ENCODE measurements at places on chromosomes 5 and 9.

DNA sequence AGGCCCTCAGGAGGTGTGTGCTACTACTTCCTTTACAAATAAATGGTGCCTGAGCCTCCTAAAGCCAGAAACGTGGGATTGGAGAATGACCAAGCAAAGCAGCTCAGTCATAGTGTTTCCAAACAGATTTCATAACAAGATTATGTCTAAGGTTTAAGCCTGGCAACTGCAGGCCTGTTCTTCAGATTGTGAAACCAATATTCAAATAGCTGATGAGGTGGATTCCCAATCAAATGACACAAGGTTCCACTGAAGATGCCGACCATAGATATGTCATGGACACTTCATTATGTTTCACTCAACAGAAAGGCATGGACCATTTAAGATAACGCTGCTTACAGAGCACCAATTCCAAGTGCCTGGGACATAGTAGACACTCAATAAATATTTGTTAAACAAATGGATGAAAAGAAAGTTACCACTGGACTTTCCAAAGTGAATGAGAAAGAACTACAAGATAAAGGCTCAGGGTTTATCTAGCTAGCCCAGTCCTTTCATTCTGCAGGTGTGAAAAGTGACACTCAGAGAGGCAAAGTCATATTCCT lies 189.5 kb downstream of the ACTL7B start:
- no peak for DNase-seq

DNA sequence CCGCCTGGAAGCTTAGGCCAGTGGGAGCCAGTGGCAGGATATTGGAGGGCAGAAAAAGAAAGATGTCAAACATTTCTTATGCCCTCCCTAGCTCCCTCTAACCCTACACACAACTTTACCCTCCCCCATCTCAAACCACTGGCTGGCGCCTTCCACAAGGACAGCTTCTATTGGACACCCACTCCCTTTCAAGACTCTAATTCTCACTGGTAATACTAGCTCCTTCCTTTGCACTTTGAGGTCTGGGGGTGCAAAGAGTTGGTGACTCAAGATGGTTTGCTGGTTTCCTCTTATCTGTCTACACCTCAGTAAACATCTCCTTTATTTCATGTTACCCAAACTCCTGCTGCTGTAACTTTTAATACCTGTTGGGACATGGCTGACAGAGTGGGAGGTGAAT lies 11.6 kb upstream of the ITGA1 start:
- DNase-seq, result no peak

DNA sequence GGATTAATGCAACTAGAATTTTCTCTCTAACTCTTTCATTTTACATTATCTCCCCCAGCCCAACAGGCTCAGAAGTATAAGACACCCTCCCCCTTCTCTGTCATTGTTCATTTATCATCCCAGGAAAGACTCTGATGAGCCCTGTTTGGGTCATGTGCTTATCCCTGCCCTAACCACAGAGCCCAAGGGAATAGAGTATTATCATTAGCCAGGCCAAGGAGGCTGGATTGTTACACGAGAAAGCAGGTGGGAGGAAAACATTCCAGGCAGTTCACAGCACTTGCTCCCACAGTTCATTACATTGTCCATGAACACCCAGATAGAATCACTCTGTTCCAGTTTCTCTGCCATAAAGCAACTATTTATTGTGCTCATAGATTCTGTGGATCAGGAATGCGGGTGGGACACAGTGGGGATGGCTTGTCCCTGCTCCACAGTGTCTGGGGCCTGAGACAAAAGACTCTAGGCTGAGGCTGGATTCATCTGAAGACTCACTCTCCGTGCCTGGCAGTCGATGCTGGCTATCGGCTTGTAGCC lies 59.5 kb upstream of the TMEM215 start:
- DNase-seq, result no peak

DNA sequence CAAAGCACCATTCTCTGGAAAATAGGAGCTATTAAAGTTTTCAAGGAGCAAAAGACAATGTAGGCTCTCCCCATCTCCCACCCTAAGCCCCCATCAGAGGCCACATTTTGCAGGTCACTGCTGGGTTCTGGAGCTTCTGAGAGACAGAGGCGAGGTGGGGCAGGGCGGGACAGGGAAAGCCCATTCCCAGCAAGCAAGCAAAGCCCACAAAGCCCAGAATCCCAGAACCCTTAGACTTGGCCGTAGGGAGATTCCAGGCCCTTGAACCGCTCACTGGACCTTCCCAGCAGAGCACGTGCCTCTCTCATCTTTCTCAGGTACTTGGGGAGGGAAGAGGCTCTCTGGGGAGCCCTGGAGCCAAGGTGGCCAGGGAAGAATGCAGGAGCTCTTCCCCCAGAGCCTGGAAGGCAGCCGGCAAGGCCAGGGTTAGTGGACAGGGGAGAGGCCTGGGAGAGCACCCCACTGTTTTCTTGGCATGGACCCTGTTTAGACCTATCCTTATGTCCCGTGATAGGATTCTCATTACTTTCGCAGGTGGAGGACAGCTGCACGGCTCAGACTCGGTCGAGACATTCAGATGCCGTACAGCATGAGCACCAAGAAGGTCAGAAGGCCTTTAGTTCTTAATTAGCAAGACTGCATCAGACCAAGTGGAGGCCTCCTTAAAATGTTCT lies 52.4 kb downstream of the ZNF354C start:
- peak; percentile 7 for DNase-seq

- peak; percentile 67 for DNase-seq
Observed at GRCh38 chr5:134111741-134112647, 2.5 kb upstream of the TCF7 start.

GRCh38 chr9:35891646-35892045 lies 14.4 kb upstream of the HRCT1 start:
- DNase-seq, result no peak

GRCh38 chr9:76451234-76451633 lies 7.7 kb upstream of the GCNT1 start:
- DNase-seq, result no peak

GRCh38 chr9:134239130-134239903 lies 75.0 kb upstream of the RNU6ATAC start:
- no peak for DNase-seq

DNA sequence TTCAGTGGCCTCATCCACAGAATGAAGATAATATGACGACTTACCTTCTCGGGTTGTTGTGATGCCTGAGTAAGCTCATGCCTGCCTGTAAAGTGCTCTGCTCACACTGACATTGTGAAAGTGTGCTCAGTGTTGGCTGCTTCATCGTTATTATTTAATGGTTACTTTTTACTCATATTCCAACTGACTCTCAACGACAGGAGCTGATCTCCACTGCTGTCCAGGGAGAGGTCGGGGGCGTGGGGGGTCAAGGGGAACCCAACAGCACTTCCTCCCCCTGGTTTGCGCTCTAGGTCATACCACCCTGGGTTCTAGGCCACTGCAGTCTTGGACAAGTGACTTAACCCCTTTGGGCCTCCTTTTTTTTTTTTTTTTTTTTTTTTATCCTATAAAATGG lies 52.9 kb upstream of the ANGPTL2 start:
- no peak for DNase-seq

- no peak for DNase-seq
Observed at GRCh38 chr5:127839496-127840197, 136.5 kb downstream of the CCDC192 start.

DNA sequence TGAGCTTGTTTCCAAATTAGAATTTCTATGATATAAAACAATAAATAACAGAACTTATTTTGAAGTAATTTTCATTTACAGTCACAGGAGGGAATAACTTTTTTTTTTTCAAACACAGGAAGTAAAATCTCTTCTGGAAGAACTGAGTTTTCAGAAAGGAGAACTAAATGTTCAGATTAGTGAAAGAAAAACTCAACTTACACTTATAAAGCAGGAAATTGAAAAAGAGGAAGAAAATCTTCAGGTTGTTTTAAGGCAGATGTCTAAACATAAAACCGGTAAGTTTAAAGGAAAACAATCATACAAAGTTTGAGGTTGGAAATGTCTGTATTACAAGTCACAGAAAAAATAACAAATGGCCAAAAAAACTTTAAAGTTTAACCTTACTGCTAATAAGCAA lies 41.6 kb downstream of the RAB14 start:
- DNase-seq, result no peak

DNA sequence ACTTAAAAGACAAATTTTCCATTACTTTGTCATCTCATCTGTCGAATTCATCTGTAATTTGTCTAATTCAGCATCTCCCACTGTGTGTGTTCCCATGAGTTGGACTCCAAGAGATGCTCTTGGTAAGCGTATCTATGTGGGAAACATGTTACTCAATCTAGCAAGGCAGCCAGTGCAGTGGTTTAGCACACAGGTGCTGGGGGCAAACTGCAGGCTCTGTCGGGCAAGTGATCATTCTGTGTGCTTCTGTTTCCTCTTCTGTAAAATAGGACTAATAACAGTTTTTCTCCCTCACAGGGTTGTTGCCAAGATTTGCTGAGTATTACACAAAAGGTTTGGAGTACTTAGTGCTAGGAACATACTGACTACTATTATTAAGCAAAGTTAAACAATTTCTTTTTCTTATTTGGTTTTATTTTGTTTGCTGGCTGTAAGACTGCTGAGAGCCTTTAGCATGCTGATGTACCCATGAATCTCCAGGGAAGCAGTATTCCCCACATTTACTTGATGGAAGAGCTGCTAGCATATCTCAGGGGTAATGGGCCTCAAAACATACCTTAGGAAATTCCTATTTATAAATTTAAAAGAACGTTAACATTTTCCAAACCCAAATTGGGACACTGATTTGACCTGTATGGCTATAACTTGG lies 709 bp upstream of the GAPT start:
- no peak for DNase-seq

DNA sequence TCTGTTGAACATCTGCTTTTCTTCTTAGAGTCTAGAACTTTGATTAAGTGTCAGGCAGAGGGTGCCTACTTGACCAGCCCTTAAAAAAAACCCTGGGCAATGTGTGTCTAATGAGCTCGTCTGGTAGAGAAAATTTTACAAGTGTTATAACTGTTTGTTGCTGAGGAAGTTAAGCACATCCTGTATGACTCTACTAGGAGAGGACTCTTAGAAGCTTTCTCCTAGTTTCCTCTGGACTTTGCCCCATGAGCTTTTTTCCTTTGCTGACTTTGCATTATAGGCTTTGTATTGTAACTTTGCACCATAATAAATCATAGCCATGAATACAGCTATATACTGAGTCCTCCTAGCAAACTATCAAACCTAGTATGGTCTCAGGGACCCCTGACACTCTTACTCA lies 39.4 kb downstream of the GNG10 start:
- no peak for DNase-seq

- DNase-seq, result no peak
Observed at GRCh38 chr9:88421348-88421747, 33.1 kb downstream of the SPIN1 start.

DNA sequence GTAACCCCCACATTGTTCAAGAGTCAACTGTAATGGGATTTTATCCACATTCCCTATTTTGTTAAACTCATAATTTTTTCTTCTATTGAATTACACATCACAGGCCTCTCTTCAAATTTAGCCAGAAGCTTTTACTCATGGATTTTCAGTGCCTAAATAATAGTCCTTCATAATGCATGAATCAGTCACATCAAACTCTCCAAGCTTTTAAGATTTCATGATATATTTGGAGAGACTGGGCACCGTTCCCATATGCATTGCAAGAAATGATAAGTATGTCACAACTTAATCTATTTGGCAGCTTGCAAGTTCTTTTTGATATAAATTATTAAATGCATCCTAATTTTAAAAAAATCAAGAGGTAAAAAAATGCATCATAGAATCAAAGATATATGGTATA lies 465.9 kb downstream of the DMAC1 start:
- no peak for DNase-seq

DNA sequence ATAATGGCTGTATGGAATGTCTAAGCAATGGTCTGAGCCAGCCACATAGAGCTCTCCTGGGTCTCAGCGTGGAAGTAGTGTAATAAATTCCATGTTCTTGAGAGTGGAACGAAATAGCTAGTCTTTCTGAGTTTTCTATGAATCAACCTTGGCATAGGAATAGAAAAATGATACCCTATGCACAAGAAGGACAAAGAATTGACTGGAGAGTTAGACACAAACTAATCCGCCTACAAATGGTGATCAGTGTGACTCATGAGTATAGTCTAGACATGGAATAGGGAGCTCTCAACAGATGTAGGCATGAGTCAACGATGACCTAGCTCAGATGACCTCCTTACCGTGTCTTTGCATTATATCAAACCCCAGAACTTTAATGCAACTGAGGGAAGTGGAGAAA lies 256.8 kb upstream of the GRIN3A start:
- no peak for DNase-seq

DNA sequence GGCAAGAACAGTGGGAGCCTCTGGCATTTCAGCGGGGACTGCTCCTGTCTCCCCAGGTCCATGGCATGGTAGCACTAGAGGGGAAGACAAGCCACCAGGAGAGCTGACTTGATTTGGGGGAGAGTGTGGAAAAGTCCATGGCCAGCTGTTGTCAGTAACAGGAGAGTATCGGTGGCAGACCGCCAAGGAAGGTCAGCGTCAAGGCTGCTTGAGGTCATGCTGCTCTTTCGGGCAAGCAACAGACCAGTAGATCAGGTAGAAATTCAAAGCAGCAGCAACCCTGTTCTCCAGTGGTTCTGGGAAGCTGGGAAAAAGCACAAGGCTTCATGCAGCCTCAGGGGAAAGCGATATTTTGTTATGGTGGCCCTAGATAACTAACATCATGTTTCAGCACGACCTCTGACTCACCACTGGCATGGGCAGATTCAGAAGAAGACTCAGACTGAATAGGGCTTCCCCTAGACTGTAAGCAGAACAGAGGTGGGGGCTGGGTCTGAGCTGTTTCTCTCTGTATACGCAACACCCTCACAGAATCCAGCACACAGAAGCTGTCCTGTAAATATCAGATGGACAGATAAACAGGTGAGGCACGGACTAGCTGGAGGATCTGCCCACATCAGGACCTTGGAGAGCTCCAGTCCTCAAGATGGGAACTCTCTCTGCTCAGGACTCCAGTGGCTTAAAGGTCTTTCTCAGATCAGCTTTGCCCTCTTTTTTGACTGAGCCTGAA lies 35.2 kb upstream of the PLEKHG4B start:
- DNase-seq, result peak; percentile 25

GRCh38 chr5:72032788-72033187 lies 74.5 kb upstream of the MAP1B start:
- DNase-seq, result no peak

DNA sequence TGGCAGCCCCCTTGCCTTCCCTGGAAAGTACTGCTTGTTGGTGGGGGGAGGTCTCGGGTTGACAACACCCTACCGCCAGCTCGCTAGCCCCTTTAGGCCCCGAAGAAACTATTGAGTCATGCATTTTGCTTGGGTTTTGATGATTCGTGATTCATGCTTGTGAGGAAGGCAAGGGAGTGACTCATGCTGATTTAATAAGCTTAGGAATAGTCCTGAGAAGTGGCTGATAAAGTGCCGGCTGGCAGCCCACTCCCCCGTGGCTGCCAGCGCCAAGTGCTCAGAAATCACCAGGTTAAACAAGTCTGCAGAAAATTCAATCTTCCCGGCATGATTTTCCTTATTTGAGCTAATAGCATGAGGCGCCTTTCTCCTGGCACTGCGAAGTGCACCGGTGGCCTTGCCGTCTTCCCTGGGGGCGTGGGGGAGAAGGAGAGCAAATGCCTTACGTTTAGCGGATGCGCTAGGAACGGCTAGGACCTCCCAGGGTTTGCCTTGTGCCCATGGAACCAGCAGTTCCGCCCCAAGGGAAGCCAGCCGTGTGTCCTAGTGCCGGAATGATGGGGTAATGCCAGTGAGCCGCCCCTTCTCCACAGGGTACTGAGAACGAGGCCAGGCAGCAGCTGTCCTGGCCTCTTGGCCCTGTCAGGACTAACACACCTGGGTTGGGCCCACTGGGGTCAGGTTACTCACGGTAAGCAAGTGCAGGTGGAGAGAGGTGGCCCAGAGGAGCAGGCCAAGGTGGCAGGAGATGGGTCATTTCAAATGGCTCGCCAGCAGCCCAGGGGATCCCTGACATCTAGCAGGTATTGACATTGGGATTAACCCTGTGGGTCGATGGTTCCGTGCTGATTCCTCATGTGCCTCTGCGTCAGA lies 151.9 kb downstream of the MACROH2A1 start:
- DNase-seq, result no peak
